ENCODE measurements at places on chromosomes 16 and 17.

- DNase-seq, result peak; percentile 8
Observed at GRCh38 chr16:78577630-78578029, 478.2 kb downstream of the WWOX start.

DNA sequence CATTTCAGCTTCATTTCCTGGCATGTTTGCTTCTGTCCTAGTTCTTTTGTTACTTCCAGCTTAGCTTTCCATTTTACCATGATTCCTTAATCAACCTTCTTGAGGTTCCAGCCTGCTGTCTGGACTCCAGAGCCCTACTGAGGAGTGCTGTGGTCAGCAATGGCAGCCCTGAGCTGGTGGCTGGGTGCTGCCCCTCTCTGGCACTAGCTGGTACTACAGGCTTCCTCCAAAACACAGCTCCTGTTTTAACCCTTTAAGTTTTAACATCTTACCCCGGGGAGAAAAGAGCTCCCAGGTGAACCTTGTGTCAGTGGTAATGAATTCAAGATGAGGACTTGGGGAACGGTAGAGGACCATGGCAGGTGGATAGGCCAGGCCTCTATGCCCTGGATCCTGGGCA is 395.5 kb downstream of the TMEM114 start:
- DNase-seq, result no peak

- no peak for DNase-seq
Observed at GRCh38 chr17:39872751-39873150, 4.7 kb downstream of the ZPBP2 start.

- DNase-seq, result no peak
Observed at GRCh38 chr16:18945233-18945632, 19.0 kb upstream of the SMG1 start.

DNA sequence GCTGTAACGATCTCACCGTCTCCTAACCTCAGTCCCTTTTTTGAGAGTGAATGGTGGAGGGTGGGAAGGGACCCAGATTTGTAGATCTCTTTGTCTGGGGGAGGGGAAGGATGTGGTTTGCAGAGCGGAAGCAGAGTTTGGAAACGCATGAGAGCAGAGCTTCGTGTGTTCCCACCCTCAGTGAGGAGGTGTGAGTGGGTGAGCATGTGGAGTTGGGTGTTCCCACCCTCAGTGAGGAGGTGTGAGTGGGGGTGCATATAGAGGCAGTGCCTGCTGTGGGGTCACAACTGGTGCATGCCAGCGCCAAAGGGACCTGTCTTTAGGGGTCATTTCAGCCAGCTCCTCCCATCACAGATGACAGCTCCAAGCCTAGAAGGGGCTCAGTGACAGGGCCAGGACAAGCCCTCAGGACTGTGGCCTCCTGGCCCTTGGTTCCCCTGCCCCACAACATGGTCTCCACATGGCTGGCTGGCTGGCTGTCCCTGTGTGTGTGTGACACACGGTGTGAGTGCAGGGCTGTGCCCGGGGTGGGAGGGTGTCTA is 1.8 kb upstream of the CISD3 start:
- DNase-seq, result peak; percentile 83
